ENCODE measurements at places on chromosomes 1 and 21.
A peak's percentile ranks its signal among the peaks of the same experiment; 100 is the strongest.

DNA sequence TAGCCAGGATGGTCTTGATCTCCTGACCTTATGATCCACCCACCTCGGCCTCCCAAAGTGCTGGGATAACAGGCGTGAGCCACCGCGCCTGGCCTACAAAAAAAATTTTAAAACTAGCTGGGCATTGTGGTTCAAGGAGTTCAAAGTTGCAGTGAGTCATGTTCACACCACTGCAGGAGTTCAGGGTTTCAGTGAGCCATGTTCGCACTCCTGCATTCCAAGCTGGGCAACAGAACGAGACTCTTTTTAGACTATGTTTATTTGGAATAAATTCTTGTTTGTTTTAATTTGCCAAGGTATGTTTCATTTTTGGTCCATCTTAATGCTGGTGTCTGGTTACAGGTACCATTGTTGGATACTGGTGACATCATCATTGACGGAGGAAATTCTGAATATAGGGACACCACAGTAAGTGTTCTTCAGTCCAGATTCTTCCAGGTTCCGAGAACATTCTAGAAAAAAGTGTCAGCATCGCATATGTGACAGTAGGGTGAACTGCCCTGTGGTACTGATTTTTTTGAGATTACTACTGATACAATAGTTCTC, 3.9 kb downstream of the PGD start:
- no peak for DNase-seq

- DNase-seq: peak; percentile 58
Measured at GRCh38 chr1:172449585-172450523, 6.0 kb upstream of the PIGC start.

DNA sequence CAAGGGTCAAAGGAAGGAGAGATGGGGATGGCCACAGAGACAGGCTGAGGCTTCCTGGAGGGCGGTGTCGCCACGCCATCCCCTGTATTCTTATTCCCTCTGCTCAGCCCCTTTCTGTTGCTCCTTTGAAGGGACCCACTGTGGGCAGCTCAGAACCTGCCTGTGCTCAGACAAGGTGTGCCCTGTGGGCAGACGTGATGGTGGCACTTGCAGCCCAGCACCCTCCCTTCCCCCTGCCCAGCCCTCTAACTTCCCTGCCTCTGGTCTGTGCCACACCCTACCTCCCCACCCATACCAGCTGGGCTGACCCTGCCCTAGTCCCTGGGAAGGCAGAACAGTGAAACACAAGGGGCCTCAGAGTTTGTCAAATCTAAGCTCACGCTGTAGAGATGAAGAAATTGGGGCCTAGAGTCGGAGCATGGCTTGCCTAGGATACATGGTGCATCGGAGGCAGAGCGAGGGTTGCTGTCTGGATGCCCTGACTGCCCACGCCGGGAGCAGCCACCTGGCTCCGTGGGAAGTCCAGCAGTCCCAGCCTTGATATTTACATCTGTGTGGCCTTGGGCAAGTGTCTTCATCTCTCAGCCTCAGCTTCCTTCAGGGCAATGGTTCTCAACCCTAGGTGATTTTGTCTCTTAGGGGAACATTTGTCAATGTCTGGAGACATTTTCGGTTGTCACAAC, 68.6 kb upstream of the RUNX3 start:
- DNase-seq: no peak

DNA sequence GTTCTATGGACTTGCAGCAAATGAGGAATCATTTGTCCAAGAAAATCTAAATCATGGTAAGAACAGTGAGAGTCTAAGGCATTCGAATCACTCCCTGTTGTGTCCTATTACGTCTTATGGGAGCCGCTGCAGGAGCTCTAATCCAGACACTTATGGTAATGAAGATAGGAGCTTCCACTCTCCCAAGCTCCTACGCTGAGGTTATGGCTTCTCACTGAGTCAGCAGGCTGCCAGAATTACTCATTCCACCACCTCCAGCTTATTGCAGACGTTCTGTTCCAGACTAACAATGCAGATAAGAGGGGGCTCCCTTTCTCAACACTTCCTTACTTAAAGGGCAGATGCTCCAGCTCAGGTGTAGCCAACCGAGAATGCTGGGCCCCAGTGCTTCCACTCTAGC, 212.6 kb downstream of the GREM2 start:
- DNase-seq: no peak

- no peak for DNase-seq
Measured at GRCh38 chr1:179786815-179787685, 44.0 kb downstream of the FAM163A start.

- no peak for DNase-seq
Measured at GRCh38 chr1:36765785-36766300, 268.5 kb downstream of the GRIK3 start.

GRCh38 chr1:51622455-51622913, 5.6 kb downstream of the OSBPL9 start:
- DNase-seq: no peak

DNA sequence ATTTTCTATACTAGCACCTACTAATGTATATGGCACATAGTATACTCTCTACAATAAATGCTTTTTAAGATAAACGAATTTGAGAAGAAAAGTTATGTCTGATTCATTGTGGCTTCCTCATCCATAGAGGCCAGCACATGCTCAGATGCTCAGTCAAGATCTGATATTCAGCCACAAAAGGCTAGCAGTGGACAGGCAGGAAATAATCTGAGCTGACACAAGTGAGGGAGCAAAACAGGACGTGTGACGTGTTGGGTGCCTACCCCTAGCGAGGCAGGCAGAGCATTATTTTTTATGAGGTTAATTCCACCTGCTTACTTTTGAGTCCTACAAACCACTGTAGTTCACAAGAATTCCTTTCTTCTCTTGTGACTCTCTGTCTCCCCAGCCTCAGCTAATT, 550.9 kb downstream of the SMYD3 start:
- DNase-seq: no peak

GRCh38 chr1:245871915-245872314, 635.2 kb downstream of the SMYD3 start:
- no peak for DNase-seq

GRCh38 chr1:53328541-53329499, 950 bp upstream of the LRP8 start:
- no peak for DNase-seq

- no peak for DNase-seq
Measured at GRCh38 chr1:209051570-209051969, 531.9 kb upstream of the CAMK1G start.

- no peak for DNase-seq
Measured at GRCh38 chr1:28314547-28314941, 14.3 kb upstream of the MED18 start.

GRCh38 chr1:225474439-225474985, 46.7 kb upstream of the LBR start:
- DNase-seq: no peak

DNA sequence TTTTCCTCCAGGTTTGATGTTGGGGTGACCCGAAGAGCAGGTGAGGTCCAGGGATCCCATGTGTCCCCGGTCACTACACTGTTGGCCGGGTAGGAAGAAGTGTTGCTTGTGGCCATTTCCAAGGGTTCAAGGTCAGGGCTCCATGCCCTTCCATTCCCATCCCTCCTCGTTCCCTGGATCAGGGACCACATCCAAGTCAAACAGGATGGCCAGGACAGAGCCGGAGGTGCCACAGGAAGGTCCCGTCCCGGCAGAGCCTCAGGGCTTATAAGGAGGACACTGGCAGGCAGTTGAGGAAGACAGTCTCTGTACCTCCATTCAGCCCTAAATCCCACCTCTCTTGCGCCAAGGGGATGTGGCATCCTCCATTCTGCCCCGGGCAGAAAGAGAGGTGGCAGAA, 22.0 kb upstream of the FAM131C start:
- DNase-seq: no peak

DNA sequence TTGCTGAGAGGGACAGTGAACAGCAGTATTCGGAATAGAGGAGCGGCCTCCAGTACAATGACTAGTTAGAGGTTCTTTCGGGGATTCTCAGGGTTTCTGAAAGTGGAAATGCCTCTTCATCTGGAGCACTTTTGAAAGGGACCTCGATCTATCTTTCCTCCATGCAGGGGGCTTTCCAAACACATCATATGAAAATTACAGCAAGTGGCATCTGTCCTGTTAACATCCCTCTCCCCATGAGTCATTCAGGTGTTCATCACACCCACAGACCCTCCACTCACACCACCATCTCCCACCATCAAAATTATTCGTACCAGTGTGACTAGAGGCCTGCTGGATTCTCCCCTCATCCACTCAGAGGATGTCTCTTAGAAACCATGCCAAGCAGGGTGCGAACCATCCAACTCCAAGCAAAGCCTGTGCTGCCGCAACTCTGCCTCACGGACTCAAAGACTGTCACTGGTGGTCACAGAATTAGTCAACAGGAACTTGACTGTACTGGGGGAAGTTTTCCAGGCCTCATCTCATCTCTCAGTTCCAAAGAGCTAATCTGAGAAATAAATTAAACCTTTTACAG, 211.1 kb downstream of the MRPL39 start:
- DNase-seq: peak; percentile 81

DNA sequence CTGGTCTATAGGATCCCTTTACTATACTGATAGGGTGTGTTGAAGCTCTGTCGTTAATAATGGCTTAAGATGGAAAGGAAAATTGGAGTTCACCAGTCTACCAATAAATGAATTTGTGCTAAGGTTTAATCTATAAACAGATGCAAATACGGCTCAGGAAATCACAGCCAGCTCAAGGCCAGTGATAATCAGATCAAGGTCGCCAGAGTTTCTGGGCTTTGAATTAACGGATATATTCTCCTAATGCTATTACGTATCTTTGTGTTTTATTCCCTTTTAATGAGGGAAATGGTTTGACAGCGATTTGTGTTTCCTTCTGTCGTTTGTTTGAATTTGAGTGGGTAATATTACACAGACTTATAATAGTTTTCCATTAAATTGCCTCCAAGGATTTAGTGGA, 279.6 kb downstream of the BACH1 start:
- no peak for DNase-seq

Measured in activated CD8-positive, alpha-beta memory T cell treated with anti-CD3 and anti-CD28 coated beads, Interleukin-2, amount 50 U/mL, for 48 hours (primary cell).